T-helper 9 cell (primary cell): ENCODE measurements at places on chromosomes 3 and 15.

GRCh38 chr3:119819806-119820205, 37.9 kb downstream of the NR1I2 start:
- DNase-seq, result no peak

DNA sequence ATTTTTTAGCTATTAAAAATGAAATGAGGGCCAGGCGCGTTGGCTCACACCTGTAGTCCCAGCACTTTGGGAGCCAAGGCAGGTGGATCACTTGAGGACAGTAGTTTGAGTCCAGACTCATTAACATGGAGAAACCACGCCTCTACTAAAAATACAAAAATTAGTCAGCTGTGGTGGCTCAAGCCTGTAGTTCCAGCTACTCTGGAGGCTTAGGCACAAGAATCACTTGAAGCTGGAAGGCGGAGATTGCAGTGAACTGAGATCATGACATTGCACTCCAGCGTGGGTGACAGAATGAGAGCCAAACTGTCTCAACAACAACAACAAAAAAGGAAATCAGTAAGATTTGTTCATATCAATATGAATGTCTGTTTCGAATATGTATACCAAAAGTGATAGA, 517.1 kb downstream of the ROBO1 start:
- DNase-seq, result no peak

GRCh38 chr15:83062768-83063180, 4.3 kb downstream of the BTBD1 start:
- no peak for DNase-seq

- no peak for DNase-seq
Observed at GRCh38 chr3:66473181-66473580, 27.6 kb downstream of the LRIG1 start.

DNA sequence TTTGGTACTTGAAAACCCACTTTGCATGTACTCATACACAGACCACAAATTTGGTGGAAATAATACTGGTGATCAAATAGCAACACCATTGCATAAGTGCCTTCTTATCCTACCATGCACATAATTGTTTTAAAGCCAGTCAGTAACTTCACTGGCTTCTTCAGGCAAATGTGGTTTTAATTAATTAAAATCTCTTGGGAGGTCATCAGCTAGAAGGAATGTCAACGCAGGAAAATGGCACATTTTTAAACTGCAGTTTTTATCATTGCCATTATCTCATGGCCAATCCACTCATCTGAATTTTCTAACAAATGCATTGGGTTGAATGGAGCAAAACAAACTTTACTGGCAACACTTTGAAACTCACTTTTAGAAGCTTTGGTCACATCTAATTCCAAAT, 105.7 kb upstream of the ZPLD1 start:
- no peak for DNase-seq

GRCh38 chr15:30922480-30923311, 19.0 kb downstream of the FAN1 start:
- DNase-seq, result no peak

- DNase-seq, result no peak
Observed at GRCh38 chr3:45035441-45036301, 9.6 kb downstream of the CLEC3B start.

- no peak for DNase-seq
Observed at GRCh38 chr15:59615661-59616060, 4.1 kb downstream of the GCNT3 start.

DNA sequence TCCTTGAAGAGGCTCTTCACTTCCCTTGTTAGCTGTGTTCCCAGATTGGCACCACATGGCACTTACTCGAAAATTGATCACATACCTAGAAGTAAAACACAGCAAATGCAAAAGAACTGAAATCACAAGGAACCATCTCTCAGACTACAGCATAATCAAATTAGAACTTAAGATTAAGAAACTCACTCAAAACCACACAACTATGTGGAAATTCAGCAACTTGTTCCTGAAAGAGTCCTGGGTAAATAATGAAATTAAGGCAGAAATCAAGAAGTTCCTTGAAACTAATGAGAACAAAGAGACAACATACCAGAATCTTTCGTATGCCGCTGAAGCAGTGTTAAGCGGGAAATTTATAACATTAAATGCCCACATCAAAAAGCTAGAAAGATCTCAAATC, 566.3 kb upstream of the TGFBR2 start:
- no peak for DNase-seq

DNA sequence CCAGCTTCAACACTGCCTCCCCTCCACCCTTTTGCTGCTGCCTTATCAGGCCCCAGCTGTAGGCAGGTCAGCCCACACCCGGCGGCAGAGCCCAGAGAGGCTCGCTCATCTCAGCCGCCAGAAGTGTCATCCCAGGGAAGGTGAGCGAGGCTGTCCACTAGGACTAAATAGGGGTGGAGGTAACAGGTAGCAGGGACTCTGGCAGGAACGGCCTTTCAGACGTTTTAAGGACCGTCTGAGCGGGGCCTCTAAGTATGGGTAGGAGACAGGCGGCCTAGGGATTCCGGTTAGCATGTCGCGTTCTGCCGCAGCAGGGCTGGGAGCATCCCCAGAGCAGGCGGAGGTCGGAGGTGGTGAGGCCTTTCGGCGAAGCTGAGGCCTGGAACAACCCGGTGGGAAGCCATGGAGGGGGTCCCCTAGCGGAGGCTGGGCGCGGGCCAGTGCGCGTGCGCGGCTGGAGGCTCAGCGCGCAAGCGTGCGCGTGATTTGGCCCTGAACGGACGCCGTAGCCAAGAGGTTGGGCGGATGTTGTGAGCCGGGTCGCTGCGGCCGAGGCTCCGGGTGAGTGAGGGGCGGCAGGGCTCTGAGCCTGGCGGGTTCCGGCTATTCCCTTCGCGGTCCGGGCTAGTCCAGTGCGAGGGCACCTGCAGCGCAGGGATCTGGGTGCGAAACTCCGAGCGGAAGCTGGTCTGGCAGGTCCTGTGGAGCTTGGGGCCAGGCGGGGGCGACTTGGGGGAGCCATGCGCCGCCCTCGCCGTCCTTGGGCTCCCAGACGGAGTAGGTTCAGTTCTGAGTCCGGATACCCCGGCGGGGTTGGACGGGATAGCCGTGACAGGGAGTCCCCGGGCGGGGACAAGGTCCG, at the start of the genes MST1 and RNF123:
TSS of gene MST1 (minus strand) at position 429 of the 862 bp plus-strand sequence. CDS start 783 bp downstream, outside the sequence.
TSS of gene RNF123 (plus strand) at position 512 of the 862 bp plus-strand sequence. CDS start 1,609 bp downstream, outside the sequence.
- DNase-seq, result peak; percentile 93

DNA sequence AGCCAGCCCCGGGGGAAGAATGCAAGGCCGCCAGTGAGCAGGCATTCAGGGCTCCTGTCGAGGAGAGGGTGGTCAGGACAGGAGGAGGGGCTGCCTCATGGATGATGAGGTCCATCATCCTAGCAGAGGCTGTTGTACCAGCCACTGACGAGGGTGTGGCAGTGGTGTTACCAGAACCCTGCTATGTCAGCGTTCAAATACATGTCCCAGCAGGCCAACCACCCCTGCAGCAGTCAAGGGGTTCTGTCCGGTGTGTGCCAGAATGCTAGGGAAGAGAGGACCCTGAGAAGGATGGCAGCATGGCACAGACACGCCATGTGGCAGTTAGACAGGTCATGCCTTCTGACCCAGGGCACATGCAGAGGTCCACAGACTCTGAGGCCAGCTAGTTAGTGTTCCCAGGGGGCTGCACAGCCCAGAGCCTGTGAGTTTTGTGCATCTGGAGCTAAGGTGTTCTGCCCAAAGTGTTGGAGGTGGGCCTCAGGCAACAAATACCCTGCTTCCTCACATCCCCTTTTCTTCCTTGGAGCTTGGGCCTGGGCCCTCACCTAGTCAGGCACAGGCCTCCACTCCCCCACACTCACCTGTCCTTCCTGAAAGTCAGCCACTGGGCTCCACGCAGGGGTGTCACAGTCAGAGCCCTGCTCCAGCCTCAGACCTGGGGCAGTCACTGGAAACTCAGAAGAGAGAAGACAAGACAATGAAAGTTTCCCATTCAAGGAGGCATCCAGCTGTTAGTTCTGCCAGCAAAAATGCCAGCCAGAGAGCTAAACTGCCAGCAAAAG, 7.8 kb downstream of the PAK6 start:
- DNase-seq, result no peak

DNA sequence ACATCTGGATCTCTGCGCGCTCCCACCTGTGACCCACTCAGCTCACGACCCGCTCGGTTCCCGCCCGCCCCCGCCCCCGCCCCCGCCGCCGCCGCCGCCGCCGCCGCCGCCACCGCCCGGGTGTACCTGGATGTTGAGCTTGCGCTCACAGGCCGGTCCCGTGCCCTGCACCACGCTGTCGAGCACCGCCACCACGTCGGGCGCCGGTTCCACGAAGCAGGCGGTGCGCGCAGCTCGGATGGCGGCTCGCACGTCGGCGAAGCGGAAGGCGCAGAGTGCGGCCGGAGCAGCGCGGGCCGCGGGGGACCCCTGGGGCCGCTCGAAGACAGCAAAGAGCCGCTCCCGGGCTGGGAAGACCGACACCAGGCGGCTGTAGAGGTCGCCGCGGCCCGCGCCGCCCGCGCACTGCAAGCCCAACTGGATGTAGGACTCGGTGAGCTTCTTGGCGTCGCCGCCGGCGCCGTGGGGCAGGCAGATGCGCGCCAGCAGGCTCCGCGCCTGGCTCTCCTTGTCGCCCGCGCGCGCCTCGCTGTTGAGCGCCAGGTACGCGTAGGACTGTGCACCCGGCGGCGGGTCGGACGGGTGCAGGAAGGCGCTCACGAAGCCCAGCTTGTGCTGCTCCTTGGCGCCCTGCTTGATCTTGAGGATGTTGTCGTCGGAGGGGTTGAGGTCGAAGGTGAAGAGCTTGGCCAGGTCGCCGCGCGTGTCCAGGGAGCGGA, 1.1 kb downstream of the PLXND1 start:
- DNase-seq, result peak; percentile 34

DNA sequence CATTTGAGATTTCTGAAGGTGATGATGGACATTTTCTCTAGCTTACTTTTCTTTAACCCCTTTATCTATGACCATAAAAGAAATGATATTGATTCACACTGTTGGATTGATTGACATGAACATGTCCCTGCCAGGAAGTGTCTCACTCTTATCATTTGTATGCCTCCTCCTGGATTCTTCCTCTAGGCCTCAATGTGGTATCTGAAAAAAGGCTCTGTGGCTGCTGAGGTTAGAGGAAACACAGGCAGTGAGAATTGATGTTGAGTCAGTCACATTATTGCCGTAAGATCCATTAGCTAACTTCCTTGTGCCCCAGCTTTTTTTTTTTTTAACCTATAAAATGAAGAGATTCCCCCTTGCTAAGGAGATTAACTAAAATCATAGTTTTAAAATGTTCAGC, 8.0 kb upstream of the THRB start:
- DNase-seq, result no peak

GRCh38 chr3:140013220-140013619, 78.2 kb downstream of the CLSTN2 start:
- no peak for DNase-seq

DNA sequence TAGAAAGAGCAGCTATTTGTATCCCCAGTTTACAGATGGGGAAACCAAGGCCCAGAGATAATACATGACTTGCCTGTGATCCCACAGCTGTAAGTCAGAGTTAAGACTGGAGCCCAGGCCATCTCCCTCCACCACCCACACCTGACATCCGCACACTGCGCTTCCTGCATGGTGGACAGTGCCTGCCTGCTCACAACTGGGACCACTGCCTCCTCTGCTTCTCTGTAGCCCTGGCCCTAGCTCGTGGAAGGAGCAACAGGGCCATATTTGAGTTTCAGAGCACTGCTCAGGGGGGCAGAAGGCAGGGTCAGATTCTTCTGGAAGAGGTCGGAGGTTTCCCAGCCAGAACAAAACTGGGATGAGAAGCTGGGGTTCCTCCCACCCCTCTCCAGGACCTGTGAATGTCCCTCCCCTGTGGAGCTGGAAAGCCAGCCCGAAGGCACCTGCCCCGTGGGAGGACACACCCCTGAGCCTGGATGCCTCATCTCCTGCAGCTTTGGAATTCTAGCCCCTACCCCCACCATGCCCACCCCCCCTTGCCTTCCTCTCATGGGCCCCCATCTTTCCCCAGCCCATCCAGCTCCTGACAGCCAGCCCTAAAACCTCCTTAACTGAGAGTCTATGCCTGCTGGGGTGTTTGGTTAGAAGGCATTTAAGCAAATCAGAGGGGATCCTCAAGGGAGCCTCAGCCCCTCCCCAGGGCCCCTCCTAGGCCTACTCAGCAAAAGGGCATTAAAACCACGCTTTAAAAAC, 100.1 kb downstream of the TPRA1 start:
- no peak for DNase-seq

DNA sequence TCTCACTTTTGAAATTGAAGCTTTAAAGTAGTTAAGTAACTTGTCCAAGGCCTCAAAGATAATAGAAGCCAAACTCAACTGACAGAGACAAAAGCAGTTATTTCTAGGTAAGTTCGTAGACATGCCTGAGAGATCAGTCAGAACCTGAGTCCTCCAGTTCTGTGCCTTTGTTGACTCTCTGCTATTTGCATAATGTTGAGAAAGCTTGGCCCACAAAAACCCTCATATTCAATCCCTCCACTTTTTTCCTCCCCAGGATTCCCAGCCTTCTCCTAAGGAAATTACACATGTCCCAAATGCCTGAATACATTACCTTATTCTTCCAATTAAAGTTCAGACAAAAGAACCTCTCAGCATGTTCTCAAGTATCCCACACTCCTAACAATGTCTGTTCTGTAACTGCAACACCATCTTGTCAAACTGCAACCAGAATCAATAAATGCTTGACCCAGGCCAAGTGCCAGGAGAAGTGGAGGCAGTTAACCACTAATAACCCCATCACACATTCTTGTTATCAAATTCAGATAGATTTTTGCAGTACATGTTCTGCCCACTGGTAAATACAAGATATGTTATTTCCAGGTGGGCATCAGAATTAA, 217.8 kb downstream of the LRRC3B start:
- DNase-seq, result no peak

DNA sequence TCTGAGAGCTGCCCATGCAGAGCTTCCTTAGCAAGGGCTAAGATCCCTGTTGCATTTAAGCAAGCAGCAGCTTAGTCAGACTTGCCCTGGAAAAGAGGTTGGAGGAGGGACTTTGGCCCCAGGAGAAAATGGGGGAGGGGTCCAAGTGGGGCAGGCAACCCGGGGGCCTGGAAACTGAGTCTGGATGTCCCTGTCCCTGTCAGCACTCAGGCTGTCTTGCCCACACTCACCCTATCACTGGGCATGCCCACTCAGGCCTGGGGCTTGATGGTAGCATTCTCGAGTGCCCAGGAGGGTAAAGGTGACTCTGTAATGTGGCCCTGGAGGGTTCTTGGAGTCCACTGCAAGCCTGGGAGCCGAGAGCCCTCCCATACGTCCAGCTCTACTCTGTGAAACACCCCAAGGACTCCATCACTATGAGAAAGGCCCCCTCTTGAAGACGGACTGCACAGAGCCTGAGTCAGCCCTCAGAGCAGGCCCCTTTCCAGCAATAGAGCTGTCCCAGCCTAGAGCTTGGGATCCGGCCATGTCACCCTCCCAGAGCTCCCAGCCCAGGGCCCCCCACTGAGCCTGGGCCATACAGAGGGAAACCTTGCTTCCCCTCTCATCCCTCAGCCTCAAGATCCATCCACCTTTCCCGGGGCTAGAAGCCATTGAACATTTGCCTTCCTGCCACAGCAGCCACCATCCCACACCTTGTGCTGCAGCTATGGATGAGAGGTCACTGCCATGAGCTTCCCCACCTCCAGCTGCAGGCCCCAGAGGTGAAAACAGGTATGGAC, 13.4 kb downstream of the MYL3 start:
- DNase-seq, result no peak

GRCh38 chr15:64343841-64344240, 12.1 kb downstream of the CSNK1G1 start:
- DNase-seq, result no peak
